ENCODE measurements at places on chromosomes 6 and 20.

DNA sequence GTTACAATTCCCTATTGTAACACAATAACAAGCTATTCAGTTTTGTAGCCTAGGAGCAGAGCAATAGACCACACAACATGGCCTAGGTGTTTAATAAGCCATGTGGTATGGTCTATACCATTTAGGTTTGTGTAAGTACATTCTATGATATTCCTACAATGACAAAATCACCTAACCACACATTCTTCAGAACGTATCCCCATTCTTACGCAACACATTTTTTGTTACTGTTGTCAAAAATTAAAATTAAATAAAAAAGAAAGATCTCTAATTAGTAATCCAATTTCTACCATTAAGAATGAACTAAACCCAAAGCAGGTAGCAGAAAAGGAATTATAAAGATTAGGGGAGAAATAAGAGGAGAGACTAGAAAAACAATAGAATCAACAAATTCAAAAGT, 44.0 kb downstream of the RANBP9 start:
- DNase-seq, result no peak

DNA sequence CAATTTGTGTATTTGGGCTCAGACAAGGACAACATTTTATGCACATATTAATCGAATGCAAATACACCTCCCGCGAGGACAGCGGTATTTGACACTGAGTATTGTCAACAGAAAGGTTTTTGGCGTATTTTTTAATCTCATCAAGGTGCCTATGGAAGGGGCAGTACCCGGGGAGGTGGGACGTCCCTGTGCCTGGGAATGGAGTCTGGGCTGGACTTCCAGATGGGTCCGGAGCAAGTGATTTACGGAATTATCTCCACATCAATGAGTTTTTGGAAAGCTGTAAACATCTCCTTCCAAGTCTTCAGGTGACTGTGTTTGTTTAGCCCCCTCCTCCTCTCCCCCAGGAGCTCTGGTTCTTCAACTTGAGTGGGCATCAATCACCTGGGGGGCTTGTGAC, 39.8 kb downstream of the PRR18 start:
- no peak for DNase-seq

DNA sequence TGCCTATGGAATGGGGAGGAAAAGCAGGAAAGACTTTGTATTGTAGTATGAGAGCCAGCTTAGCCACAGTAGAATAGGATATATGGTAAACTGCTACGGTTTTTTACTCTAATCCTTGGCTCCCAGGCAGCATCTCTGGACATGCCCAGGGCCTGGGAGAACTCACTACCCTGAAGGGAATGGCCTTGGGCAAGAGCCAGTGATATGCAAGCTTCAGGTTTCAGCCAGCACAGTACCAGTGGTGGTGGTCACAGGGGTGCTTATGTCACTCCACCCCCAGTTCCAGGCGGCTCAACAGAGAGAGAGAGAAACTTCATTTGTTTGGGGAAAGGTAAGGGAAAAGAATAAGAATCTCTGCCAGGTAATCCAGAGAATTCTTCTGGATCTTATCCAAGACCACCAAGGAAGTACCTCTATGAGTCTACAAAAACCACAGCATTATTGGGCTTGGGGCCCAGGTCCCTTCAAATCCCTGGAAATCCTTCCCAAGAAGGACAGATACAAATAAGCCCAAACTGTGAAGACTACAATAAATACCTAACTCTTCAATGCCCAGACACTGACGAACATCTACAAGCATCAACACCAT, 121.2 kb downstream of the THBS2 start:
- DNase-seq, result no peak

GRCh38 chr6:113842165-113842564, 15.0 kb upstream of the MARCKS start:
- no peak for DNase-seq

DNA sequence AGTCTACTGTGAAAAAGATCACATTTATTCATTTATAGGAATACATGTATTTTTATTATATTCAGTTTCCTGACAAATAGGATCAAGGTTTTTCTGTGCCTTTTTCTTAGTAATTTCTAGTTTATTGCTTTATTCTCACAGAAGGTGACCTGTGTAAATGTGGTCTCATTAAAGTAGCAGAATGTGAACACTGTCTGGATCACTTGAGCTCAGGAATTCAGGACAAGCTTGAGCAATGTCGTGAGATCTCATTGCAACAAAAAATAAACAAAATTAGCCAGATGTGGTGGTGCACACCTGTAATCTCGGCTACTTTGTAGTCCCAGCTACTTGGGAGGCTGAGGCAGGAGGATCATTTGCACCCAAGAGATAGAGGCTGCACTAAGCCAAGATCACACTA, 516.7 kb downstream of the CDKAL1 start:
- no peak for DNase-seq

DNA sequence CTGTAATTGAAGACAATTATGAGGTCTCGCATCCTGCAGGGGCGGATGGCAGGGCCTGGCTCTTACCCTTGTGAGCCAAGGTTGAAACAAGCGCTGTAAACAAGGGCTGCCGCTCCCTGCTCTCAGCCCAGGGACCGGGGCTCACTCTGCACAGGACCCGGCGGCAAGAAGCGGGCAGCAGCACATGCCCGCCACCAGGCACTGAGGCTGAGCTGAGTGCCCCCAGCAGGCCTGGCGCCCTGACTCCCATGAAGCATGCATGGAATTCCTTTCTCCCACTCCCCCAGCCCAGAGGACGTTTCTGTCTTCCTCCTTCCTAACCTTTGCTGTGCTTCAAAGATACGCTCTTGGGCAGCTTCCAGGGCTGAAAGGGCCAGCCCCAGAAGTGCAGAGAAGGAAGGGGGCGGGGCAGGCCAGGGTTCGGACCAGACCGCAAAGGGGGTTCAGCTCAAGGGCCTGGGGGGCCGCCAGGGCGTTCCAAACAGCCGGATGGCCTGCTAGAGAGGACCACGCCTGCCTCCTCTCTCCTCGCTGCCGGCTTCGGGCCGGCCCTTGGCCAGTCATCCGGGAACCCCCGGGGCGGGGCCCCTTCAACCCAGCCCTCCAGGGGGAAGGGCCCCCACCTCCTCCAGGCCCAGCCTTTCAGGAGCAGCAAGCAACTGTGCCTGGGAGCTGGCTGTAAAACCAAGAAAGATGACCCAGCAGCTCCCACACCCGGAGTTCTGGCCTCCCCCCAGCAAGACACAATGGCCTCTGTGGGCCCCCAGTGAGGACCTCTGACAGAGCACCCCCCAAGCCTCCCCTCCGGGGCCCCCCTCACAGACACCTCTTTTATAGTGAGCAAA, 109.9 kb downstream of the NOL4L start:
- DNase-seq, result peak; percentile 24

GRCh38 chr6:41691426-41692079, 43.9 kb downstream of the TFEB start:
- DNase-seq, result no peak

GRCh38 chr20:25863536-25864325, 167.1 kb upstream of the ZNF337 start:
- DNase-seq, result no peak

DNA sequence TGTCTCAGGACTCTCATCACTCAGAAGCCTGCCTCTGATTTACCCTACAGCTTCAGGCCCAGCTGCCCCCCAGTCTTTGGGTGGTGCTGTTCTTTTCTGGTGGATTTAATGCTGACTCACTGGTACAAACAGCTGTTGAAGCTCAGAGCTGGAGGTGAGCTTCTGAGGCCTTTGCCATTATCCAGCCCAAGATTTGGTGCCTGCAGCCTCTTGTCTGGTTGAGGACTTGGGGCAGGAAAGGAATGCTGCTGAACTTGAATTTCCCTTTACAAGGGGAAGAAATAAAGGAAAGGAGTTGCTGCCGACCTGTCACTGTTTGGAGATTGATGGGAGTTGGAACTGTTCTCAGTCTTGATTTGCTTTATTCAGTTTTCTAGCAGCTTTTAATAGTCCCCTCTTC, 19.8 kb downstream of the ABCF1 start:
- DNase-seq, result no peak

- no peak for DNase-seq
Measured at GRCh38 chr6:12271997-12272396, 18.2 kb upstream of the EDN1 start.

DNA sequence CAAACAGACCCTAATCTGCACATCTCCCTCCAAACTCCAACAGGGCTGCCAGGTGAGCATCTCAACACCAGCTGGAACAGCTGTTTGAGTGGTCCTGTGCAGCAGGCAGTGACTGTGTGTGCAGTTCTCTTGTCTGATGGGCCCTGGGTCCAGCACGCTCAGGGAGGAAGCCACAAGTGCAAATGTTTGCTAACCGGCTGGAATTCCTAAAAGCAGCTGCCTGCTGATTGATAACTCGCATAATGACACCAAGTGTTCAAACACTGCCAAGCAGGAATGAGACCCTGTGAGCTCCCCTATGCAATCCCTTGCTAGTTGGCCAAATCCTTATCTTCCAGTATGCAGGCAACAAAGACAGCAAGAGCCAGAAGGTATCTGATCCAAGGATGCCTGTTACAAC, 650.6 kb downstream of the CBLN4 start:
- DNase-seq, result no peak

DNA sequence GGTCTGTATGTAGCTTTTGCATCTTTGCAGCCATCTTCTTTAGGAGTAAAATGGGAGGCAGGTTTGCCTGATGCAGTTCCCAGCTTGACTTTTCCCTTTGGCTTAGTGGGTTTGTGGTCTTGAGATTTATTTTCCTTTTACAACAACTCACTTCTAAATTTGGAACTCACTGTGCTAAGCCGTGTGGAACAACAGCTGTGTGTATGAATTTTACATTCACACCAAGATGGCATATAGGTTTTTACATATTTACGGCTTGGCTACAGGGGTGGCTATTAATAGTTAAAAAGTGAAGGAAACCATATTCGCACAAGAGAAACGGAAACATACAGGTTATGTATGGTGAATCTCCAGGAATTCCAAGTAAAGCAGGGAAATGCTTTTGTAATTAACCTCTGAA, 2.5 kb downstream of the TTLL2 start:
- DNase-seq, result no peak

DNA sequence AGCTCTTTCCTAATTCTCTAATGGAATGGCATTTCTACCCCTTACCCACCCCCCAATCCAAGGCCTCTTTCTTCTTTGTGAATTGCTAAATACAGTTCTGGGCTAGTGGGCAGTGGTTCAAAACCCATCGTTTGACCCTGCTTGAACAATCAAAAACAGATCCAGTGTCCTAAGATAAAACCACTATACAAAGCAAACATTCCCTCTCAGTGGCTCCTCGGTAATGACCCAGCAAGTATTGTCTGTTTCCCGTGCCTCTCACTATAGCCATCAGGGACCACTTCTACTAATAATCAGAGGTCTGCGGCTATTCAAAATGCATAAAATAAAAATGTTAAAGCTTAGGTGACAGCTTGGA, 143.5 kb upstream of the AKAP12 start:
- DNase-seq, result no peak

GRCh38 chr6:152595499-152595898, 41.7 kb downstream of the SYNE1 start:
- no peak for DNase-seq

DNA sequence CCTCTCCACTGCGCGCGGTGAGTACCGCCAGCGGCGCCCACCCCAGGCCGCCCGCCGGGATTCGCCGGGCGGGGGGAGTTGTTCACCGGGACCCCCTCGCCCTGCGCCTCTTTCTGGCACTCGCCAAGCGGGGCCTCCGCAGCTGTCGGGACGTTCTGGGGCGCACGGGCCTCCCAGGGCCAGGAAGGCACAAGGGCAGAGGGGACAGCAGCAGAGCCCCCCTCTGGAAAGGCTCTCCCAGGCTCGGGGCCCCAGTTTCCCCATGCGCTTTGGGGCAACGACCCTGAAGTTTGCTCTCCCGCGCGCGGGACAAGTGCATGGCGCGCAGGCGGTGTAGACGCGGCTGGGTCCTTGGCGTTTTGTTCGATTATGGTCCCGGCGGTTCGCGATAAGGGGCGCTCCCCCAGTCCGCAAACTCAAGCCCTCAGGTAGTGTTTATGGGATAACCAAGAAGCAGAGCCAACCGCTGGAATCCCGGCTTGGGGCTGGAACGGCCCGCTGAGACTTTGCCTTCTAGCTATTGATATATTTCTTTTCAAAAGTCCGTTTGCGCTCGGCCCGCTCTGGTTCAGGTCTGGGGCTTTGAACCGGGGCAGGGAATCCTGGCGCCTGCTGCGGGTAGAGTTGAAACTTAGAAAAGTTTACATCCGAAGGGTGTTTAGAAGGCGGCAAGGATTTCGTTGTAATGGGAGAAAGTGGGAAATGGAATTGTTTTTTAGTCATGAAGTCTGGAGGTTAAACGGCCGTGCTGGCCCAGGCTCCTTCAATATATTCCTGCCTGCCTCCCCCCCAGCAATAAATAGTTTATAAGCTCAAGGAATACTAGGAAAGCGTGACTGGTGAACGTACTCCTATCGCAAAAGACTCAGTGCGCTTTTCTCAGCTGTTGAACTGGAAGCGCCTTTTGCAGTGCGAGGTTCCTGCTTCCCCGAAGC, 595 bp downstream of the EYA2 start:
- DNase-seq, result no peak

Data from stimulated activated naive CD8-positive, alpha-beta T cell treated with anti-CD3 and anti-CD28 coated beads, Interleukin-15, Interleukin-2, amounts not matched to agents 100 U/mL and 50 U/mL, for 24 hours (primary cell).